Activated CD4-positive, CD25-positive, alpha-beta regulatory T cell treated with anti-CD3 and anti-CD28 coated beads, Interleukin-2, amount 50 U/mL, for 72 hours (primary cell): ENCODE measurements at places on chromosomes 7 and 10.

DNA sequence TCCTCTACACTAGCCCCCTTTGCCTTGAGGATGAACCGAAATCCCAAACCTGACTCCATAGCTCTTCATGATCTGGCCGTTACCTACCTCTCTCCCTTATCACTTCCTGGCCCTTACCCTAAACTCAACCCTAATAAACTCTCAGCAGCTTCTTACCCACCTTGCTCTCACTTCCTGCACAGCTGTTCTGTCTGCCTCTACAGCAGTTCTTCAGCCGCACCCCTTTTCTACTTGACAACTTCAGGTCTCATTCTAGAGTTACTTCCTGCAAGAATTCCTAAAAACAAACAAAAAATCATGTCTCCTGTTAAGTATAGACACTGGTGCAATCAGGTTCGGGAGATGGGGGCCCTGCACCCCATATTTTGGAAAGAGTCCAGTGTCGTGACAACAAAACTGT, 239.9 kb upstream of the CELF2 start:
- no peak for DNase-seq

DNA sequence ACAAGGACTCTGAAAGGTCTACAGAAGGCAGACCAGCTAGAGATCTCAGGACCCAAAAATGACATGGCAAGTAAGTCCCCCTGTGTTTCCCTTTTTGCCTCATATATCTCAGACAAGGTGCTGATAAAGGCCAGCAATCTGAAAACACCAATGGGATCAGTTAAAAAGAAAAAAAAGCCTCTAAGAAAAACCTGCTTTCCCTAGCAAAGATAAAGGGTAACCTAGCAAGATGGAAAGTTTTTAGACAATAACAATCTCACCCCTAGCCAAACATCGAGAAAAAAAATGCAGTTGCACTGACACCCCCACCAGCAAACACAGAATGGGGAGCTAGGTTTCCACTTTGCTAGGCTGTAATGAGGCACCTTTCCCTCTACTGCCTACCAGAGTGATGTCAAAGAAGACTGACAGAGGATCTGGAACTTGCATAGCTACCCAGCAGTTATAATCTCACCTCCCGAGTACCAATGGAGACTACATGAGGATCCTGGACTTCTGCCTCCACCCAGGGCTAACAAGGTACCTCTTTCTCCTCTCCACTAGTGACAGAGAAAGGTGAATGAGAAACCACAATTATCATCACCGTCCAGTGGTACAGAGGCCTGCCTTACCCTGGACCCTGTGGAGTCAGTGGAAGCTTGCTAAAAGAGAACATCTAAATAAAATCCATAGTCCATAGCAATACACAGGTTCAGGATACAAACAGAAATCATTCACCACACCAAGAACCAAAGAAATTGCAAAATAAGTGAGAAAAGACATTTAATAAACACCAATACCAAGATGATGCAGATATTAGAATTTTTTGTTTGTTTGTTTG, 240.8 kb downstream of the ARHGAP12 start:
- DNase-seq = no peak

DNA sequence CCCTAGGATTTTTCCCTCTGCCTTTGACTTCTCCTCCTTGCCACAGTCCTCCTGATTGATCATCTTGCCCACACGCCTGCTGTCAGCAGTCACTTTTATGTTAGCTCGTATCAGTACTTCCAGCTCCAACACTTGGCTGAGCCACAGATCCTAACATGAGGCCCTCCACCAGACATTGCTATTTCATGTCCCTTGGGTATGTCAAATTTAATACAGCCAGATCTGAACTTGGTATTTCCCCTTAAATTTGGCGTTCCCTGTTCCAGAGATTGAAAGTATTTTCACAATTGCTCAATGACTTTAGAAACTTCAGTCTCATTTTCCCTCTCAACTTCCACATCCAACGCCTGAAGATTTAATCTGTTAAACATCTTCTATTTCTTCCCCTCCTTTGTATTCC, 140.4 kb downstream of the RNLS start:
- no peak for DNase-seq

GRCh38 chr7:46633630-46634240, 712.7 kb upstream of the IGFBP3 start:
- no peak for DNase-seq

- DNase-seq = no peak
Measured at GRCh38 chr10:107717046-107717445, 552.5 kb upstream of the SORCS1 start.

DNA sequence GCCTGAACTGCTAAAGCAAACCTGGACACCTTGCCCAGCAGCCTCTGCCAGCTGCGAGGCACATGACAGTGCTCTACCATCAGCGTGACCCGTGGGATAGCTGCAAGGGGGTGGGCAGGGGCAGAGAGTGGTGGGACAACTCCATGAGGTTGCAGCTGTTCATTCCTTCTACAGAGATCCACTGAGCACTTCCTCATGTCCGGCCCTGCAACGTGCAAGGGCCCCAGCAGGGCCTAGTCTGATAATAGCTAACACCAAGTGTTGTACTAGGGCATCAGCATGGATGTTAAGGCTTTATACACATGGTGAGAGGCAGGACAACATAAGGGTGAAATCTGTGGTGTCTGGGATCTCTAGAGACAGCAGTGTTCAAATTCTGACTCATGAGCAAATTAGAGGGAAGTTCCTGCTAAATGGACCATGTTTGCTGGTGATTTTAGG, 14.3 kb downstream of the NOD1 start:
- DNase-seq = no peak

- no peak for DNase-seq
Measured at GRCh38 chr7:104836976-104837375, 177.0 kb upstream of the KMT2E start.
